ENCODE measurements at places on chromosomes 7 and 10.

DNA sequence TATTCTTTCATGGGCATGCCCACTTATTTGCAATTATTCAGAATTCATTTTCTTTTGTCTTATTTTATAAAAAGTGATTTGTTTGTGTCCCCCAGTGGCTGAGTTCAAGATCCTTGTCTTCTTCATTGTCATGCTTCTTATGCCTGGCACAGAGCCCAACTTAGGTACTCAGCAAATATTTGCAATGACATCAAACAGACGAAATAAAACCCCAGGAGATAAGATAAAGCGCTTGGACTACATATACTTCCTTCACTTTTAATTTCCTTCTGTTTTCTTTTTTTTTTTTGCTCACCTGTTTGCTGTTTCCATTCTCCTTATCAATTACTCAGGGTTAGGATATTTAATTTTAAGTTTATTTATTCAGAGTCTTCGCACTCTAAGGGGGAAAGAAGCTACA lies 225.0 kb downstream of the SDHAF3 start:
- peak; percentile 11 for DNase-seq

DNA sequence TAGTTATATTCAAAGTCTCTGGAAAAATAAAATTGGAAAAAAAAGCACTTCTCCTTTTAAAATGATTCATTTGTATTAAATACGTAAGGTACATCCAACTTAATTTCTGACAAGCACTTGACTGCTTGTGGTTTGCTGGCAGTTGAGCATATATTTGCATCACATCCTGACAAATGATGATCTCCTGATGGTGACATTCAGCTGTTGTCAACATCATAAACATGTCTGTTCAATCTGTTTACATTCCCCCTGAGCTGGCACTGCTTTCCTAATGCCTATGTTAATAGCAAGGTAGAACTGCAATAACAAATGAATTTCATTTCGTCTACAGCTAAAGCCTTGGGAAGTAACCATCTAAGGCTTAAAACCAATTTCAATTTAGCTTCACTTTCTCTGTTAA lies 24.4 kb downstream of the TSPAN12 start:
- peak; percentile 1 for DNase-seq

- DNase-seq = no peak
These were observed 46.7 kb downstream of the PNLIPRP2 start for GRCh38 chr10:116667484-116667883.

GRCh38 chr10:70657041-70657440 lies 15.3 kb upstream of the ADAMTS14 start:
- DNase-seq = no peak

Data from NCI-H146 (cell line).